ENCODE measurements at places on chromosomes 3 and 15.

DNA sequence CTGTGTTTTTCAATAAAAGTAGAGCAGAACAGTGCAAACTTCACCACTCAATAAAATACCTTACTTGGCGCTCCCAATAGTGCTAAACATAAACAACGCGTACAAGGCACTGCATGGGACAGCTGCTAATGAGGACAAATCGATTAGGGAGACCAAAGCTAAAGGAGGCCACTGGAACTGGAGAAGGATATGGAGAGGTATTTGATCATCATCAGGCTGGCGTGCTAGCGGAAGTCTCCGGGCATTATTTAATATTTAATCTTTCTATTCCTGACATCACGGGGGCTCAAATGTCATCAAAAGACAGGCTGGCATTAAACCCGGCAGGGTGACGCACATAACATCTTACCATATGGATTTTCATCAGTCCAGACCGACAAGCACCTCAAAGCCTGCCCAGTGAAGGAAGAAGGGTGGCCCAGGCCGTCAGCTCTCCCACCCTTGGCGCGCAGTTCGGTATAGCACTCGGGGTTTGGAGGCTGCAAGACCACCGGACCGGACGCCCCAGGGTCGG, 604 bp downstream of the CCPG1 start:
- DNase-seq: peak; percentile 43

GRCh38 chr3:194877291-194878119, 191.8 kb downstream of the FAM43A start:
- DNase-seq: no peak

- peak; percentile 45 for DNase-seq
Observed at GRCh38 chr3:58568572-58569286, 8.5 kb downstream of the FAM107A start.

DNA sequence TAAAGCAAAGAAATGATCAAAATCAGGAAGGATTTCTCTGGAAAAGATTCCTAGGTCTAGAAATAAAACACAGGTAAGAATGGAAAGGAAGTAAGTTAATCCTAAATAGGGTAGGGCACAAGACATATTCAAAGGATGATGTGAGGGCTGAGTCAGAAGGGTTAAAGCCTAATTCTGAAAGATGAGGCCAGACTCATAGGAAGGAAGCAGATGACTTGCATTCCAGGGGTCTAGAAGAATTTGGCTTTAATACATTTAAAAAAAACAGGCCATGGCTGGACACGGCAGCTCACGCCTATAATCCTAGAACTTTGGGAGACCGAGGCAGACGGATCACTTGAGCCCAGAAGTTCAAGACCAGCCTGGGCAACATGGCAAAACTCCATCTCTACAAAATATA, 3.2 kb downstream of the SSR3 start:
- no peak for DNase-seq

- DNase-seq: no peak
Observed at GRCh38 chr3:46406443-46406787, 451 bp downstream of the CCR5AS start.

DNA sequence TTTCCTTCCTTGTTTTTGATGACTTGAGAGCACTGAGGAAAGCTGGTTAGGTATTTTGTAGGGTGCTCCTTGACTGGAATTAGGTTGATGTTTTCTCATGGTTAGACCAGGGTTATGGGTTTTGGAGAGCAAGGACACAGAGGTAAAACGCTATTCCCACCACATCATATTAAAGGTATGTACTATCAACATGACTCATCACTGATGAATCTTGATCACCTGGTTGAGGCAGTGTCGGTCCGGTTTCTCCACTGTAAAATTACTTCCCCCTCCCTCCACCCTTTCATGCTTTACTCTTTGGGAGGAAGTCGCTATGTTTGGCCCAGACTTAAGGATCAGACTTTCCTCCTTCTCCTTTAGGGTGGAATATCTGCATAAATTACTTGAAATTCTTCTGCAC, 201.6 kb downstream of the EDEM1 start:
- peak; percentile 91 for DNase-seq

DNA sequence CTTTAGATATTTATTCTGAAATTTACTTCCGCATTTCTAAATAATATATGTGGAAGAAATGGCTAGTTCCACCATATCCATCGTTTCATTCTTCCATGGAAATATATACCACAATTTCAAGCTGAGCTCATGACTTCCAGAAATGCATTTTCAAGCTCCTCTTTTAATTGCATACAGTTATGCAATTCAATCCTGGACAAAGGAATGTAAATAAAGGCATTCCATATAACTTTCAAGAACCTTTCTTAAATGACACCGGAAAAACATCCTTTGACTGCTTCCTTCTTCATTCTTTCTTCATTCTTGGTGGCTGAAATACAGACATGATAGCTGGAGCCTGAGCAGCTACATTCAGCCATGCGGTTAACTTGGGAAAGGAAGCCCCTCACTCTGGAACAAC, 185.2 kb upstream of the GADL1 start:
- no peak for DNase-seq

GRCh38 chr3:154762486-154762885, 317.6 kb upstream of the MME start:
- DNase-seq: no peak

- DNase-seq: no peak
Observed at GRCh38 chr3:144553301-144553700, 581.7 kb downstream of the DIPK2A start.

DNA sequence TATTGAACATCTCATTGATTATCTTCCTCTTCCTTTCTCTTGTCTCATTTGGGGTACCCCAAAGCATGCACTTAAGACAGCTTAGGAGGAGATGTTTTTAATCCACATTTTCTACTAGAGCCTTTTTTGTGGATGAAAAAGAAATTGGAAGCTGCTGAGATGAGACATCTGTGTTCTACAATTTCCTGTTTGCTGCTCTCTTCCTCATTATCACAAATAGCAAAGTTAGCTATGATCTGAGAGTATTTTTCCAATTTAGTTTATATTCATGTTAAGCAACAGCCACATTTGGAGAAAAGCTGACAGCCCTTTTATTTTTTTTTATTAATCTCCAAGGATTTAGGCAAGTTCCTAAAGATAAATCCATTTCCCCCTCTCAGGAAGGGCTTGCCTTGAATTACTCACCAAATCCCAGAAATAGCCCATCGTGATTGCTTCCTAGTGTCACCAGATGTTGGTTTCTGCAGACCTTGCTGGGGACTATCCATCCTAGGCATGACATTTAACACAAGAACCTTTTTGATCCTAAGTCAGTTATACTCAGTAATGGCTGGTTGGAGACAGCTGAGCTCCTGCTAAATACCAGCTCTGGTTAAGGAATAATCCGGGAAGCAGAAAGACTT, 70.8 kb upstream of the FILIP1L start:
- DNase-seq: no peak

DNA sequence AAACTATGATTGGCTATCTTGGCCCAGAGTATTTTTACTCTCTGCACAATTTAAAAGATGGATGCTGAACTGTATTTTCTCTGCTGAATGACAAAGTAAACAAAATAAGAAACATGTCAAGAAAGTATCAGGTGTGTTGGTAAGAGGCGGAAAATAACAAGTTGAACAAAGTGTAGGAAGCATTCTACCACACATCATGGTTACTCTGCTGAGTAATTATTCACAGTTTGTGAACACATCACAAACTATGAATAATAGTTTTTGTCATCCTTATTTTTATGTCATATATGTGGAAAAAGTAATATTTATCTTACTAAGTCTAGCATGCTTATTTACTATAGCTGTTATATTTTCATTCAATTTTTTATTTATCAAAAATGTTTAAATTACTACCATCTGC, 229.2 kb downstream of the MBNL1 start:
- no peak for DNase-seq

DNA sequence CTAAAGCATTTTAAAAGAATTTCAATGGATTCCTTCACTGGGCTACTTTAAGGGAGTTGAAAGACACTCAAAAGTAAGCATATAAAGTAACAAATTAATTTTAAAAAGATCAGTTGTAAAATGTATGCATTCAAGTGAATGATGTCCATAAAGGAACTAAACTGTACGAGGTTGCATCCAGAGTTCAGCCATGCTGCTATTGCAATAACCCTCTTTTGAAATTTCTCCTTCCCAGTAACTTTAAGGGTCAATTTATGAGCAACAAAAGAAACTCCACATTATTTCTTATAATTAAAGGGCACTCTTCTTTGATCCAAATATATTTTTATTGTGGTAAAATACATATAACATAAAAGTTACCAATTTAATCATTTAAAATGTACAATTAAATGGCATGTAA, 22.9 kb downstream of the BTLA start:
- no peak for DNase-seq

DNA sequence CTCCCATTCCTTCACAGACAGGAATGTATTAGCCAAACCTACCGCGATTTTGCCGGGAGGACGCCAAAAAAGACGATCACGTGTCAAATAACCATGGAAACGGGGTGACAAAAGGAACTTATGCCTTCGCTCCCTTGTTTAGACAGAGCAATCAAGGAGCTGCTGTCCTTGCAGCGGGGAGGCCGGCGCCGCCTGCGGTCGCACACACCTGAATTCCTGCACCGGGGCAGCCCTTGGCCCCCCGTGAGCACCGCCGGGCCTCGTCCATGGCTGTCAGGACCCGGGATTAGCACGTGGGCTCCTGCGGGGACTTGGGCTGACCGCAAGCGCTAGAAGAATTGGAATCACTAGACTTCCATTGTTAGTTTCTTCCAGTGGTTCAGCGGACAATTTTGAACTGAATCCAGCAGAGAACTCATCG, 193.1 kb downstream of the SHQ1 start:
- DNase-seq: no peak

GRCh38 chr3:85740561-85740960, 781.8 kb downstream of the CADM2 start:
- no peak for DNase-seq

- DNase-seq: no peak
Observed at GRCh38 chr3:31932990-31933389, 48.1 kb downstream of the OSBPL10 start.

- no peak for DNase-seq
Observed at GRCh38 chr3:4097801-4098200, 205.4 kb upstream of the SETMAR start.

DNA sequence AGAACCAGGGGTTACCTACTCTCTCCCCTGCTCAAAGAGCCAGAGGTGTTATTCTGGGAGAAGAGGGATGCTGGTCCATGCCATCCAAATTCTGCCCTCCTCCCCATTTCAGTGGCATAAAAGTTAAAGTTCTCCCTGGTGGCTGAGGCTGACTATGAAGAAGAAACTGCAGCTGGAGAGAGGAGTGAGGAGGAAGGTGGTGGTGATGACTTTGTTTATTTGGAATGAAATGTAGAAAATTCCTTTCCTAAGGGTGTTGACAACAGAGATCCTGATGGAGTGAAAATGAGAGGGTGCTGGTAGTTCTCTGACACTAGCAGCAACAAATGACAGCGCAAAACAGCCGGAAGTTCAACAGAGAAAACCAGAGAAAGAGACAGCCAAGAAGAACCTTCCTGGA, 100.4 kb downstream of the PCCB start:
- no peak for DNase-seq

- no peak for DNase-seq
Observed at GRCh38 chr3:49415931-49416601, 3.8 kb downstream of the TCTA start.

- no peak for DNase-seq
Observed at GRCh38 chr15:66306381-66306780, 13.0 kb downstream of the DIS3L start.

- DNase-seq: no peak
Observed at GRCh38 chr3:43319376-43319775, 33.0 kb downstream of the SNRK start.

DNA sequence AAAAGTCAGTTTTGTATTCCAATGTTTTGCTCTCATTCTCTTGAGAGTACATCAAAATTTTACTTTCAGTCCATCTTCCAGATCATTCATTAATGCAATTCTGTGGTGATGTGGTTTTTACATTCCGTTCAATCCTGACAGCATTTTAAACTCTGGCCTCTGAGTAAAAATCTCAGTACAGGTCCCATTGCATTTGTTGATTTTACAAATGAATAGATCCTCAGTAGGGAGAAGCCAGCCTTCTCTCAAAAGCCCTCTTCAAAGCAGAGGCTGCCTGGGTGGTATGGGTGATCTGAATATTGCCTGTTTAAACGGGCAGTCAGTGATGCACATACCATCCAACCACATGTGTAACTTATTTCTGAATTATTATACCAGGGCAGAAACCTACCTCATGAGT, 72.5 kb upstream of the TSC22D2 start:
- no peak for DNase-seq

GRCh38 chr15:55673287-55673686, 69.7 kb downstream of the PRTG start:
- no peak for DNase-seq

- no peak for DNase-seq
Observed at GRCh38 chr3:30691249-30691880, 85.0 kb downstream of the TGFBR2 start.

- DNase-seq: no peak
Observed at GRCh38 chr3:42884324-42884723, 8.6 kb upstream of the CYP8B1 start.

DNA sequence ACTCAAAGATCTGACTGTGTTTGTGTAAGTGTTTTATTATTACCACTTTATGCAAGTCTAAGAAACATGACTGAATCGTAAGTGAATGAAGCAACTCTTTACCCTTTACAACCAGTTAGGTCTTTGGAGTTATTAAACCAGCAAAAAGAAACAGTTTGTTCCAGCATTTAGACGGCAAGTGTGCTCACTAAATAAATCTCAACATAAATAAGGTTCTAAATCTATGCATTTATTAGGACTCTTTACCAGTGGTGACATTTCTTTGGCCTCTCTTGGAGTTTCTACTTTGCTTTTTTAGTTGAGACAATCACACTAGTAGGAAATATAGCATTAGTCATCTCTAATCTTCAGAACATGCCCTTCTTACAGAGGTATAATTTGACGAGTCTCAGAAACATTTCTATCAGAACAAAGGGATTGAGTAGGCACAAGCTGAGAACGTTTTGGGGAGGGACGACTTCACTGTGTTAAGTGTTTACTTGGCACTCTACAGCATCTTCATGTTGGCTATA, 739.9 kb upstream of the NR2F2 start:
- DNase-seq: no peak
